A549 (cell line): ENCODE measurements at places on chromosomes 5 and 9. TPM values are rescaled to one million over a fixed set of nuclear protein-coding genes. Genes with fewer than 3 reads are reported as not detected.
A peak's percentile ranks its signal among the peaks of the same experiment; 100 is the strongest.

TNIP1 gene
- 53.4 to 68.2 TPM (median 55.8 TPM) in 3 replicates for polyA plus RNA-seq

PHF24 gene
- not detected in 3 replicates for polyA plus RNA-seq

CCDC180 gene
- 1.6 to 2.4 TPM (median 2.2 TPM) in 3 replicates for polyA plus RNA-seq

PCDHA10 gene
- 0.01 TPM in 3 replicates for polyA plus RNA-seq

PCDHGC3 gene
- polyA plus RNA-seq, result 4.9 to 5.3 TPM (median 5.2 TPM) in 3 replicates

PTBP3 gene
- polyA plus RNA-seq, result 40.0 to 55.7 TPM (median 49.9 TPM) in 3 replicates

DNA sequence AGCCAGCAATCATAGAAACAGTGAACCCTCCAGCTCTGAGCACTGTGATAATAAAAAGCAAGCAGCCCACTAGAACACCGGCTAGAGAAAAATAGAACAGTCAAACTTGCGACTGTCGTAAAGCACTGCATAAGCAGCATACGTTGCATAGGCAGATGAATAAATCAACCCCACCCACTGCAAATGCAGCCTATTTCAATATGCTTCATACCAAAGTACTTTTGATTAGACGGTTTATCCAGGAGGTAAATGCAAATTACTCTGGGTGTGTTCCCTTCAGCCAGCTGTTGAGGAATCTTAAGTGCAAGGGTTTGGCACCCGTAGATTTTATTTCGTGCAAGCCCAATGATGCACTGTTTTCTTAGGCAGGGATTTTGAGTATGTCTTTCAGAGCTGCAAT lies 32.1 kb upstream of the ANKRD18A start:
- no peak for DNase-seq

GRCh38 chr5:58268268-58268667 lies 191.6 kb downstream of the PLK2 start:
- DNase-seq, result no peak

DNA sequence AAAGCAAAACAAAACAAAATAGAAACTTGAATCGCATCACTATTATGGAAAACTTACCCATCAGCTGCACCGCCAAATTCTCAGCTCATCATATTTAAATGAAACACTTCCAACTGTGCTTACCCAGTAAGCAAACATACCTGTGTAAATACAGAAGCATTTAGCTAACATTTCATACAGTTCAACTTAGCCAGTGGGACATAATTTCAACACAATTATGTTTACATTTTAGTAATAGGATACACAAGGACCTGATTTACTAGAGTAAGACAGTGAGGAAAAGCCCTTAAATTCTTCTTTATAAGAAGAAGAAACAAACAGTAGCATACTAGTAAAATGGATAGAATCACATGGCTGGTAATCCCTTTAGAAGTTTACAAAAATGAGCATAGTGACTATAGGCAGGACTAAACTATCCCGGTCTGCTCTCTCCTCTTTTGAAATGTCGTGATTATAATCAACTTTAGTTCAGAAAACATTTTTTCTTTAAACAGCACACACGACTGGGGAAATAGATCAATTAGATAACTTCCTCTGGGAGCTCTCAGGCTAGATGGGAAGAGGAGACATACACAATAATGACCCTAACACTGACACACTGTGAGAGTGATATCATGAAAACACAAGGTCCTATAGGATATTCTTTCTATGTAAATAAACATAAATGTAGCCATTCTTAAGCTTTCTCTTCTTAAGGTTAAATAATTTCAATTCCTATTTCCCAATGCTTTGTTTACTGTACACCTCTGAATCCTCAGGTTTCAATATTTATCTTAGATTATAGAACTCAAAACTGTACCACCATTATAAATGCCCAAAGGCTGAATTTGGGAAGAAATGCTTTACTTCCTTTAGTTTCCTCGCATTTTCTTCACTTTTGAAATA lies 15.9 kb upstream of the CDC20B start:
- peak; percentile 41 for DNase-seq

- no peak for DNase-seq
Measured at GRCh38 chr9:106421772-106422171, 441.2 kb upstream of the ZNF462 start.

- DNase-seq, result no peak
Measured at GRCh38 chr5:133514456-133514855, 97.9 kb downstream of the FSTL4 start.

DNA sequence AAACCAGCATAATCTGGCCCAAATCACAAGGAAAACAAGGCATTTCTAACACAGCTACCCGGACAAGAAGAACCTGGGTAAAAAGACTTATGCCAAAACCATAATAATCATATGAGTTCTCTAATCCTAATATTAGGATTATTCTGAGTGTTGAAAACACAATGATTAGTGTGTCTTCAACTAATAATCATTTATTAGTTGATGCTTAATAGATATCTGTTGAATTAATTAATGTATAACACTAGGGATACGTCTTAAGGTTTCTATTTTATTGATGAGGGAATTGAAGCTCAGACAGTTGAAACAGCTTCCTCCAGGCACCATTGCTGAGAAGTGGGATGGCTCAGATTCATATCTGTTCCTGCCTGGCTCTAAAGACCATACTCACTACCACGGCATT lies 112.2 kb downstream of the DOCK2 start:
- no peak for DNase-seq

GRCh38 chr5:4212981-4213819 lies 617.6 kb downstream of the IRX1 start:
- DNase-seq, result no peak

DNA sequence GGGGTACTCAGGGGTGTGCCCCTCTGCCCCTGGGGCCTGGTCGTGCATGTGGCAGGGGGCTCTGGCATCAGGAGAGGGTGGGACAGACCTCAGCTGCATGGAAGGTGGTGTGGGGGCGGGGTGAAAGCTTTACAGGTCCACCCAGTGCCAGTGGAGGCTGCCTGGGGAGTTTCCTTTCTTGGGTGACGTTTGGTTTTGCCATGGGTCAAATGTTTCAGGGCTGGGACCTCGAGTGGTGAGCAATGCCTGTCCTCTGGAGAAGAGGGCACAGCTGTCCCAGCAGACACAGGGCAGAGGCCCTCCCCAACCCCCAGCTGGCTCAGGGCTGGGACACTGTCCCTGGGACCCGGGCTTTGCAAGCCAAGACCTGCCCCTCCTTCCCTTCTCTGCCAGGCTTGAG lies 3.6 kb downstream of the RXRA start:
- DNase-seq, result no peak

DNA sequence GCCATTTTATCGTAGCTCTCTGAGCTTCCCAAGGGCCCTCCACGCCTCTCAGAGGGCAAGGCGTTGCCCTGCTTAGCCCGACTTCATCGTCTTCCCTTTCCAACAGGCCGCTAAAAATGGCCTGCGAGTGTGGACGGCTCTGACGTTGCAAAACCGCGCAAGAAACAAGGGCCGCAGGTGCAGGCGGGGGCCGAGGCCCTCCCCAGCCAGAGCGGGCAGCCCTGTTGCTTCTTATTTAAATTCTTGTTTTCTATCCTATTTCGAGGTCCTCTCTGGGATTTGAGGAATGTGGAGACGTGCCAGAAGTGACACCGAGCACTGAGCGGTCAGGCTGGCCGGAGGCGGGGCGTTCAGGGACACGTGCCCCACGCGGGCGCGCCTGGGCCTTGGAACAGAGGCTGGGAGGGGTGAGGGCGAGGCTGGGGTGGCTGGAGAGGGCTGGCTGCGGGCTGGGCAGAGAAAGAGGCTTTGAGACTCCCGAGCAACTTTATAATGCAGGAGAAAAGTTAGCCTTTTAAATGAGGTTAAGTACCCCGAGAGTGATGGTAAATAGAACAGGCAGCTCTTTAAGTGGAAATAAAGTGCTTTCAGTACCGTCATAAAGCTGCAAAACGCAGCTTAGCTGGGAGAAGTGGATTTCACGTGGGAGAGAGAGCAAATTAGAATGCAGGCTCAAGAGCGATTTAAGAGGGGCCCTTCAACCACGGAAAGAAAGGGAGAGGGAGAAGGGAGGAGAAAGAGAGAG lies 243.6 kb downstream of the AUH start:
- no peak for DNase-seq

DNA sequence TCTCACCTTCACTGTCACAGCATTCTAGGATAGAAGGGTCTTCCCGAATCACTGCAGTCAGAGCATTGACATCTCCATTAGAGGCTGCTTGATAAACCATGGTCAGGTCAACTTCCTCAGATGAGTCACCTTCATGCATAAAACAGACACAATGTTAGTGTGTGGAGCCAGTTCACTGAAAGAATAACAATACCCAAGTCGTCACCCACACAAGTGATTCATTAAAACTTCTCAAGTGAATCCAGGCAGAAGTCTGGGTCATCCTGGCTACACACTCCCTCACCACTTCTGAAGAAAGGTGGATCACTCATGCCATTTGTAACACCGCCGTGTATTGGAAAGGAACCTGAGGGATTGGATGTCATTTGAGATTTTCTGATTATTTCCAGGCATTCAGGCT lies 49.6 kb downstream of the ANKRD55 start:
- peak; percentile 66 for DNase-seq

DNA sequence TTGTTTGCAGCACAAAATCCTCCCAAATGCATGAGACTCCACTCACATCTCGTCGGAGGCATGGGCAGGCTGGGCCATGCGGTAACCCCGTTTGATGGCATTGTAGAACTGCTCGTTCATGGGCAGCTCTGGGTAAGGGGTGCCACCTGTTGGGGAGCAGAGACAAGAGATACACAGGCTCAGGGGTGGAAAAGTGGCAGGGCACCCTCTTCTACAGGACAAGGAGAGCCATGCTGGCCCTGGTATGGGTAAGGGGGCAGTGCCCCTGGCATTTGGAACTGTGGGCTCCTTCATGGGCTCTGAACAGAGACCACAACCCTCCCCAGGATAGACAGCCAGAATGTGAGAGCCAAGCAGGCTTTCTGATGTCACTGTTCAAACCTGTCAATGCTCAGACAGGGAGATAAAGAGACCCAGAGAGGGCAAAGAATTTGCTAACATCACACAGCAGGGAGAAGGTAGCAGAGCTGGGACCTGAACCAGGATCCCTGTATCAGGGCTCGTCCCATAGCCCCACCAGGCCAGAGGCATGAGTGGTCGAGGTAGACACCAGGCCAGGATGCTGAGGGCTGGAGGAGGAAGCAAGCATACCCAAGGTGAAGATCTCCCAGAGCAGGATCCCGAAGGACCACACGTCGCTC lies 33.2 kb upstream of the CSF1R start:
- DNase-seq, result no peak

GRCh38 chr5:14495301-14495700 lies 86.3 kb upstream of the OTULINL start:
- DNase-seq, result no peak
